Activated T-helper 2 cell treated with anti-CD3 and anti-CD28 coated beads, Interferon-gamma antibody, Interleukin-2, Interleukin-4, amounts not matched to agents 10 μg/mL and 5 μg/mL and 100 μg/mL, durations not matched to agents 14 hours and 24 hours and 36 hours (primary cell): ENCODE measurements at places on chromosomes 16 and 17. TPM values are rescaled to one million over a fixed set of nuclear protein-coding genes. Genes with fewer than 3 reads are reported as not detected.

Gene ATP2A3
- 147 and 155 TPM in 2 replicates for total RNA-seq

Gene TMEM235
- total RNA-seq = not detected in 2 replicates

Gene KCNJ18
- not detected in 2 replicates for total RNA-seq

Gene IL17C
- not detected in 2 replicates for total RNA-seq

Gene KRTAP3-1
- total RNA-seq = not detected in 2 replicates

Gene TBC1D3E
- not detected in 2 replicates for total RNA-seq

Gene B4GALNT2
- 0.02 TPM in 1 of 2 replicates, not detected in the other for total RNA-seq

Gene GP1BA
- not detected in 2 replicates for total RNA-seq

Gene NGFR
- 0.14 and 0.18 TPM in 2 replicates for total RNA-seq

Gene MCRIP2
- 62.6 and 63.1 TPM in 2 replicates for total RNA-seq

Gene B3GNT9
- 5.0 and 5.1 TPM in 2 replicates for total RNA-seq

Gene UNC13D
- total RNA-seq = 165 and 175 TPM in 2 replicates

Gene SOX9
- not detected in 2 replicates for total RNA-seq
